ENCODE measurements at places on chromosomes 13 and 19.

DNA sequence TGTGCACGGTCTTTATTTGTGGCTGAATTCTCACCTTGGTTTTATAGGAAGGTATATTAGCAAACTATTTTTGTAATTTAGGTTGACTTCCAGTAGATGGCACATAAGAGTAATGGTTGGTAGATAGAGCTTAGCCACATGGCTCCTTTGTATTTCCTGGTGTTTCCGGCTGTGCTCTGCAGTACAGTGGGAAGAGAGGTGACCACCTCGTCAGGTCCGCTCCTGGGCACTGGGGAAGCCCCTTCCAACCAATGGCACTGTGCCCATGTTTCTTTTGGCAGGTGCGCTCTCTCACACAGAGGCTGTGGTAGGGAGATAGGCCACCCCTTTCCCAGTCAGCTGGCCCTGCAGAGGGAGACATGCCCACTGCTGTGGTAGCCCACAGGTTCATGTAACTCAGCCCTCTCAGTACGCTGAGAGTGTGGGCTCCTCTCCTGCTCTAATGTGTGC is 74.3 kb upstream of the ATP12A start:
- peak; percentile 34 for DNase-seq

DNA sequence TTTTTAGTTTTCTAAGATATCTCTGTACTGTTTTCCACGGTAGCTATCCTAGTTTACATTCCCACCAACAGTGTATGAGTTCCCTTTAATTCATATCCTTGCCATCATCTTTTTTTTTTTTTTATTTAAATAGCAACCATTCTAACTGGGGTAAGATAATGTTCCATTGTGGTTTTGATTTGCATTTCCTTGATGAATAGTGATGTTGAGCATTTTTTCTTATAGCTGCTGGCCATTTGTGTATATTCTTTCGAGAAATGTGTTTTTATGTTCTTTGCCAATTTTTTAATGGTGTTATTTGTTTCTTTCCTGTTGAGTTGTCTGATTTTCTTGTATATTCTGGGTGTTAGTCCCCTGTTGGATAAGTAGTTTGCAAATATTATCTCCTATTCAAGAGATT is 454.8 kb downstream of the DACH1 start:
- DNase-seq = no peak

GRCh38 chr13:38697197-38697596 is 10.3 kb downstream of the FREM2 start:
- no peak for DNase-seq

- no peak for DNase-seq
Observed at GRCh38 chr19:14694641-14695266, 4.9 kb downstream of the ZNF333 start.

GRCh38 chr19:4506449-4507149 is 11.7 kb downstream of the PLIN4 start:
- no peak for DNase-seq

- DNase-seq = no peak
Observed at GRCh38 chr13:79966059-79966458, 374.9 kb downstream of the SPRY2 start.

DNA sequence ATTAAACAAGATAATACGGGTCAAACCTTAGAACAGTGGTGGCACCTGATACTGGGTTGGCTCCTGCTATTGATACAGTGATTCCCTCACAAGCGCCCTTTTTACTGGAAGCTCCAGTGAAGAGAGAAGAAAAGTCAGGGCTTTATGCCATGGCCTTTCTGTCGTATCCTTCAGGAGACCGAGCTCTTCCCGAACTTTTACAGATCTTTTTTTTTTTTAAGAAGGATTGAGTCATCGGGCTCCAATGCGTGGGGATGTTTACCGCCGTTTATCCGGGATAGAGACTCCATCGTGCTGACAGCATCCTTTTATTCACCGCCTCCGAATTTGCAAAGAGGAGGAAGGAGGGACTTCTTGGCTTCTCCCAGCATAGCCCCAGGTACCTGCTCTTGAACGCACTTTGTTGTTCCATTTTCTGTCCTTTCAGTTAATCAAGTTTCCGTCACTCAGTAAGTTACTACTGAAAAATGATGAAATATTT is 574 bp downstream of the ZNF227 start:
- DNase-seq = no peak

DNA sequence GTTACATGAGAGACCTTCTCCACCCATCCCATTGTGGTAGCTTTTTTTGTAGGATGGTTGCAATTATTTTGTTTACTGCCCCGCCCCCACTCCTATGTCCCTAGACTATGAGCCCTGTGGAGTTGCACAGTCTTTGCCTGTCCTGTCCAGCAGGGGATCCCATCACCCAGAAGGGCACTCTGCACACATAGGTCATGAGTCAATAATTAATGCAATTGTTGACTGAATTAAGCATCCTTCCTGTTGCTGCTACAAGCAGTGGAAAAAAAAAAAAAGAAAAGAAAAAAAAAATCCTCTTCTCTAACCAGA is 14.2 kb downstream of the C19orf81 start:
- no peak for DNase-seq

- no peak for DNase-seq
Observed at GRCh38 chr13:43676320-43676719, 110.5 kb downstream of the ENOX1 start.

- no peak for DNase-seq
Observed at GRCh38 chr13:84951128-84951527, 848.1 kb downstream of the SLITRK6 start.

DNA sequence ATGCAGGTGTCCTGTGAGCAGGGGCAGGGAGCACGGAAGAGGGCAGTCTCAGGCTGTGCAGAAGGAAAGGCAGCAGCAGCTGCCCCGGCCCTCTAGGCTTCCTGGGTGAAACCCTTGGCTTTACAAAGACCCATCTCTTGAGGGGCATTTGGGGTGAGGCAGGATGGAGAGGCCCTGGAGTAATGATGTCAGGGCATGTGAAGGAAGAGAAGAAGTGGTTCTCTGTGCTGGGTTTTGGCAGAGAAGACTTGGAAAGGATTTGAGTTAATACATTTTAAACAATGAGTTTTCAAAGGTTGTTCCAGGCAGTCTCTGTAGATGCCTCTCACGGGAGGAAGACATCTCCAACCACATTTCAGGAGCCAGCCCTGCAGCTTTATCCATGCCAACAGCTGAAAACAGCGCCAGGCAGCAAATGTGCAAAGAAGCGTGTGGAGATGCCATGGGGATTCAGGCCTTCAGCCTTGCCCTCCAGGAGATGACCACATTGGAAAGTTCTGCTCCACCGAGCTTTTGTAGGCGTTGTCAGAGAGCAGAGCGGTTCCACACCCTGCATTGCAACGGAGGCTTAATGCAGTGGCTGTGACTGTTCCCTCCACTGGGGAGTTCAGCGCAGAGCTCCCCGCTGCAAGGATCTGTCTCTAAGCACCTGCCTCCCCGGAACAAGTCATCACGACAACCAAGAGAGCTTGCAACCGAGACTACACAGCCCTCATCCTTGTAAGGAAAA is 322.8 kb downstream of the UQCRFS1 start:
- no peak for DNase-seq

- no peak for DNase-seq
Observed at GRCh38 chr19:47111682-47112165, 1.9 kb downstream of the ZC3H4 start.

DNA sequence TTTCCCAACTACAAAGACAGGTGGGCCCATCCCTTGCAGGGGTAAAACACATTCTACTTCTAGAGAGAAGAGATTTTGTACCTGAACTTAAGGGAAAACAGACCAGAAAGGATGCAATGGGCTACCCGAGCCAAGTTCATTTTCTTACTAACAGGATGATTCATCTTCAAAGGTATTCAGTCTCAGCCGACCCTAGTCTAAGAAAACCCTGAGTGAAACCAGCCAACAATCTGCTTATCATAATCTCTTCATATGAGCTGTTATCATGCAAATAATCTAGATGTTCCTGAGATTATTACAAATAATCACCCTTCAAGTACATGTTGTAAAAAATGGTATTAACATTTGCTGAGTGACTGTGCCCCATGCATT is 15.6 kb downstream of the PABPC3 start:
- DNase-seq = no peak

- DNase-seq = no peak
Observed at GRCh38 chr13:21748166-21748565, 77.3 kb downstream of the FGF9 start.

DNA sequence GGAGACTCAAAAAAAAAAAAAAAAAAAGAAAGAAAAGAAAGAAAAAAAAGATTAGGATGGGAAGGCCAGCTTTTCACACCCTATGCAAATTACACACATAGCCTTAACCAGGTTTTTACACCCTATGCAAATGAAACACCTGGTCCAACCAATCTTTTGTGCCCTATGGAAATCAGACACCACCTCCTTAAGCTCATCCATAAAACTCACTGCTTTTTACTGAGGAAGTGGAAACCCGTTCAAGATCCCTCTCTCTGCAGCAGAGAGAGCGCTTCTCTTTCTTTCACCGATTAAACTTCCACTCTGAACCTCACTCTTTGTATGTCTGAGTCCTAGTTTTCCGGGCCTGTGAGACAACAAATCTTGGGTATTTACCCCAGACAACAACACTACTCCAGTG is 25.3 kb upstream of the HOMER3 start:
- DNase-seq = no peak

- no peak for DNase-seq
Observed at GRCh38 chr13:29073755-29074154, 253.6 kb downstream of the MTUS2 start.

- peak; percentile 71 for DNase-seq
Observed at GRCh38 chr19:12064590-12065538, at the start of gene ZNF844. ZNF844 (plus strand) TSS chr19:12064731; CDS start chr19:12064874, 143 bp downstream.

DNA sequence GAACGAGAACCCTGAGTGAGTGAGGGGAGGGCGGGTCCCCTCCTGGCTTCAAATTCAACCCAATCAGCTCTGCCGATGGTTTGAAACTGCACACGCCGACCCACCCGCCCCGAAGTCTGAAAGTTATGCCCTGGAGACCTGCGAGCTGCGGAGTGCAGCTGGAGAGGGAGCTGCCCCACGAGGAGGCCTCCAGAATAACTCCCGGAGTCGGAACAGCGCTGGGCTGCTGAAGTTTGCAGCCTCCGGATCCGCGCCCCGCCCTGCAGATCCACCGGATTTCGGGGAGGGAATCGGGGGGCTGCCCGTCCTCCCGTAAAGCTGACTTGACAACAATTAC is 7.0 kb downstream of the POU4F1 start:
- DNase-seq = no peak

- DNase-seq = no peak
Observed at GRCh38 chr13:78609464-78610205, 6.3 kb upstream of the POU4F1 start.

DNA sequence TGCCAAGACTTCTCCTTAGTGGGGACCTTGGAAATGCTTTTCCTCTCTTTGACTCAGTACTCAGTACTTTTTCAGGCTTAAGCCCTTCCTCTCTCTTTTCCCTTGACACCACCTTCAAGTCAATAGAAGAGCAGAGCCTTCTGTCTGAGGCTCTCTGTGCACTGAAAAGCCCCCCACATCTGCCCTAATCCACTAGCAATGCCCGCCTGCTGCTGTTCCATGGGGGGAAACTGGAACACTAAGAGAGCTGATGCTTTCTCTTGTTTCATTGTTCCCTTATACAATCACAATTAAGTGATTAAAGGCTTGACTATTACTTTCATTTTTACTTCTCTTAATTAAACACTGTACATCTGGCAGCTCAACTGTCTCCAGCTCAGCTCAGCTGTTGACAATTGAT is 254.5 kb downstream of the SLITRK6 start:
- no peak for DNase-seq

DNA sequence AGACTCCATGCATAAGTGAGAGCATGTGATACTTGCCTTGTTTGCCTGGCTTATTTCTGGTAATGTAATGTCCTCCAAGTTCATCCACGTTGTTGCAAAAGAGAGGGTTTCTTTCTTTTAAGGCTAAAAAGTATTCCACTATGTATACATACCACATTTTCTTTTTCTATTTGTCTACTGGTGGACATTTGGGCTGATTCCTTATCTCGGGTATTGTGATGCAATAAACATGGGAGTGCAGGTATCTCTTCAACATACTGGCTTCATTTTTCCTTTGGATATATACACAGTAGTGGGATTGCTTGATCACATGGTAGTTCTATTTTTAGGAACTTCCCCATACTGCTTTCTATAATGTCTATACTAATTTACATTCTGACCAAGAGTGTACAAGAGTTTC is 49.6 kb upstream of the EBPL start:
- no peak for DNase-seq

DNA sequence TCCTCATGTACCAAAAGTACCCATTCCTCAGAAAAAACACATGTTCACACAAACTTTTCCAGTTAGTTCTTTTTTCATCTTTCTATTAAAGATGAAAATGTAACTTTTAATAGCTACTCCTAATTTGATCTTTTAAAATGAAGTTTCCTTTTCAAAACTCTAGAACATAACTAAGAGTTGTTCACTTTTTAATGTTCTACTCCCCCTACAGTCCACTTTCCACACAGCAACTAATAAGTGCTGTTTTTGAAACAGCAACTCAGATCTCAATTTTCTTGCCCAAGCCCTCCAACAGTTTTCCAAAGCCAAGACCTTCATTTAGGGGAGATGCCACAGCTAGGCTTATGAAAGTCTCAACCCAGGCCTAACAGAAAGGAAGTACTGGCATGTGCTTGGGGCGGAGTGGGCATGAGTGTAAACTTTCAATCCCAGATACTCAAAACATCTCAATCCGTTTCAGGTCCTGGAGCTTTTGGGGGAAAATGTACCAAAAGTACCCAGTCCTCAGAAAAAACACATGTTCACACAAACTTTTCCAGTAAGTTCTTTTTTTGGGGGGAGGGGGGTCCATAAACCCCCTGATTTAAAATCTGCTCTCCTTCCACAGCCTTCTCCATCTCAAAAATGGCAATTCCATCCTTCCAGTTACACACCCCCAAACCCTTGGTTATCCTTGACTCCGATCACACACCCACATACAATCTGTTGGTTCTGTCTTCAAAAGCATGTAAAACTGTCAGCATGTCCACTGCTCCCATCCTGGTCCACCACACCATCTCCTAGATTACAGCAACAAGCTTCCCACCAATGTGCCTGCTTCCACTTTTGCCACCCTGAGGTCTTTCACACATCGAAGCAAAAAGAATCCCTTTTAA is 2.0 kb downstream of the FBL start:
- peak; percentile 11 for DNase-seq

DNA sequence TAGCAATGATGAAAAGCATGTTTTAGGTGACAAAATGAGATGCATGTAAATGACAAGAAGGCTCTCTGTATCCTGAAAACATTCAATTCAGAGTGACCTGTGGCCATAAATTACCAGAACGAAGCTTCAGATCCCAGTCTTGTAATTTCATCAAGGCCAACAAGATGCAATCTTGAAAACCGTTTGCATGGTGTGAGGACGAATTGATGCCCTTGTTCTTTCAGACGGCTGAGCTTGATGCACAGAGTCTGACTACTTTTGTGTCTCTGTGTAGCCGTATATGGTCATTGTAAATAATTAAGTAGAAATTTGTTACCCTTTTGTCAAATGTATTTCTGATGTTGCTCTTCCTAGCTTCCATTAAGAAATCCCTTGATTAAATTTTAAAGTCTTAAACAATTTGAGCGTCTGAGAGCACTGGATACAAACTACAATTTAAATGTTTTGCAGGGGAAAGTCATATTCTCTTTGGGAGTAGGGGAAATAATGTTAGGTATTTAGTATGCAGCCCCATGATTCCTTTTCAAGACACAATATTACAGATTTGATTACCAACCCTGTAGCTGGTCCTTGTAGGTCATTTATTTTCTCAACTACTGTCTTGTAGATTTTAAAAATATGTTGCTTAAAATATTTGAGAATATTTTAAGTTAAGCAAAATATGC is 125.8 kb upstream of the PCDH9 start:
- no peak for DNase-seq
